Stimulated activated CD4-positive, alpha-beta T cell treated with anti-CD3 and anti-CD28 coated beads, Interleukin-12 subunit alpha, Interleukin-12 subunit beta, amount 100 ng/mL, for 48 hours (primary cell): ENCODE measurements at places on chromosomes 7 and 10.

DNA sequence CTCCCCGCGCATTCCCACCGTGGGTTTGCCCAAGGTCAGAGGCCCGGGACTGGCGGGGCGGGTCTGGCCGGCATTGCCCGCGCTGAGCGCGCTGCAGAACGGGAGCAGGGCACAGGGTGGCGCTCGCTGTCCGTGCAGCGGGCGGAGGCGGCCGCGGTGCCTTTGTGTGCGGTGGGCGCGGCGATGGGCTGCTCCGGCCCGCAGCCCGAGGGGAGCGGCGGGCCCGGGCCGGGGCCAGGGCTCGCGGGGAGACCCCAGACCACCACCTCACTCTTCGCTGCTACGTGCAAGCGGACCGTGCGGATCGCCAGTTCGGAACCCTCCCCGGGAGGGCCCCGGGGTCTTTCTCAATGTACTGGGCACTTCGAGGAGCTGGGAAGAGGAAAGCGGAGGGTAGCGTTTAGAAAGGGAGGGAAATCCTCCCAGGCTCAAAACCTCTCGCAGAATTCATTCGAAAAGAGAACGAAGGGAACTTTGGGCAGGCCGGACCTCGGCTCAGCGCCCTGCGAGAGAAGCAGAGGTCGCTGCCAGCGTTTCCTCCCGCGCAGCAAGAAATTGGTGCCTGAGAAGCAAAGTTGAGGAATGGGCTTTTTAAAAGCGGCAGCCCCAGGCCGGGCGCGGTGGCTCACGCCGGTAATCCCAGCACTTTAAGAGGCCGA is 8.5 kb downstream of the SP8 start:
- no peak for DNase-seq

DNA sequence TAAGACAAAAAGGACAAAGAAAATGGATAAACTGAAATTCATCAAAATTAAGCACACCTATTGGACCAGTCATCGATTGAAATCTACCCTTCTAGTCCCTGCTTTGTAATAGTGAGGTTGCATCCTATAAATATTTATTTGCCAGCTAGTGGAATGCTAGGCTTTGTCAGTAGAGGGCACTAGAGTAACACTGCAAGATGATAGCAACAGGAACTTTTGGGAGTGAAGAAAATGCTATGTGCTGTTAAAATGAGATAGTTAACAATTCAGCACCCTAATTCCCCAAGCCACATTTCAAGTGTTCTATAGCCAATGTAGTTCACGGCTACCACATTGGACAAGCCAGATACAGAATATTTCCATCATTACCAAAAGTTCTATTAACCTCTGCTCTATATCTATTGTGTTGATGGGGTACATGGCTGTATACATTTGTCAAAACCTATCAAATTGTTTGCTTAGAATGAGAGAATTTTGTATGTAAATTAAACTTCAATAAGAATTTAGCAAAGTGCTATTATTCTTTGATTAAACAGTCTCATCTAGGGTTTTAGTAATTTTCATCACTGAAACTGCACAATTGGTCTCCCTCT is 69.8 kb downstream of the LSMEM1 start:
- peak; percentile 56 for DNase-seq

DNA sequence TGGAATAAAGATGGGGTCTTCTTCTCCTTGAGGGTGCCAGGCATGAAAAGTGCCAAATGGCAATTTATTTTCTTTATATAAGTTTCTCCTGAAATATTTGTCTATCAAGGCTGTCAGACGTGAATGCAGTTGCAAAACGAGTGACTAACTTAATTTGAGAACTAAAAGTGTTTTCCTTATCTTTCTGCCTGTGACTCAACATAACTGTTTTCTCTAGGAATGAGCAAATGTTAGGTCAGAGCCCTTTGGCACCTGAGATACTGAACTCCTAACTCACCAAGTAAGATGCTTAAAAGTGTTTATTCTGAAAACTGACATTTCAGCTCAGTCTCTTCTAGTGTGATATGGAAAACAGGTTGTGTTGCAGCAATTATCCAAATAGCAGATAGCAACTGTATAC is 197.0 kb downstream of the STK31 start:
- no peak for DNase-seq

DNA sequence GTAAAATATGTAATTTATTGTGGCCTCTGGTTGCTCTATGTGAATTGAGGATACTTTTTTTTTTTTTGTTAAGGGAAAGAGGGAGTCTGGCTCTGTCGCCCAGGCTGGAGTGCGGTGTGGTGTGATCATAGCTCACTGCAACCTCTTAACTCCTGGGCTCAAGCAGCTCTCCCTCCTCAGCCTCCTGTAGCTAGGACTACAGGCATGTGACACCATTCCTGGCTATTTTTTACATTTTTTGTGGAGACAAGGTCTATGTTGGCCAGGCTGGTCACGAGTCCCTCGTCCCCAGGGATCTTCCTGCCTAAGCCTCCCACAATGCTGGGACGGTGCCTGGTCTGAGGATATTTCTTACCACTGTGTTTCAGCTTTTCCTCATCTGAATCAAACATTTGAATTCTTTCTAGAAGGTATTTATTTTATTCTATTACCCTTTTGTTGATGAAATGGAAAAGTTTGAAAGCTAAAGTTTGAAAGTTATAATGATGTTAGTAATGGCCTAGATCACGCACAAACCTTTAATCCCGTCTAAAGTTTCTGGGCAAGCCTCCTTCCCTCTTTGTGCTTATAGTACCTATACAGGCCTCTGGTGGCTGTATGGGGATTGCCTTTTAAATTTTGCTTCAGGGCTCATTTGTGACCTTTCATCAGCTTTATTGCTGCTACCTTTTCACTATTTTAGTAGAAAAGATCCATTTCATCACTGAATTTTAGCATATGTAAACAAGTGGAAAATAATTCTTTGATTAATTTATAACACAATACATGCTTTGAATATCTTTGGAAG is 2.0 kb downstream of the IFRD1 start:
- DNase-seq: no peak

- DNase-seq: no peak
Observed at GRCh38 chr10:110207011-110207804, at the start of gene MXI1. Gene MXI1 (plus strand): TSS chr10:110207605. CDS start chr10:110207809, 204 bp downstream.

GRCh38 chr10:3249307-3249889 is 76.8 kb upstream of the PITRM1 start:
- no peak for DNase-seq

DNA sequence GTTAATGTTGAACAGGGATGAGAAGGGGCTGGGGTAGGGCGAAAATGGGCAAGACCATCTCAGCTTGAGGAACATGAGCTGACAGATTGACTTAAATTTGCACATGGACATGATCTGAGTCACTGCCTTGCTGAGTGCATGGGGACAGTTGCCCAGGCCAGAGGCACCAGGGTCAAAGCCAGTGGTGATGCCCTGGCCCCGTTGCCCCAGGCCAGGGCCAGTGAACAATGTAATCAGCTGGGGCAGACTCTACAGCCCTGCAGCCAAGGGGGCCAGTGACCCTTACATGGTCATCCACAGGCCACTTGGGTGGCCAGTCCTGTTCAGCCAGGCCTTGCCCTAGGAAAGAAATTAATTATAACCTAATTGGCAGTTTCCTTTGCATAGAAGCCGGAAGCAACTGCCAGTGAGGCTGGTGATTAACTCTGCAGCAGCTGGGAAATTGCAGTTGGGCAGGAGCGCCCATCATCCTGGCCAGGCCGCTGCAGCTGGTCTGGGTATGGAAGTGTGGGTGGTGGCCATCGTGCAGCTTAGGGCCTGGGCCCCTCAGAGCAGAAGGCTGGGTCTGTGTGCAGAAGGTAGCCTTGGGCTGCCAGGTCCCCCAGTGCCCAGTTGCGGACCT is 9.6 kb downstream of the RET start:
- no peak for DNase-seq

DNA sequence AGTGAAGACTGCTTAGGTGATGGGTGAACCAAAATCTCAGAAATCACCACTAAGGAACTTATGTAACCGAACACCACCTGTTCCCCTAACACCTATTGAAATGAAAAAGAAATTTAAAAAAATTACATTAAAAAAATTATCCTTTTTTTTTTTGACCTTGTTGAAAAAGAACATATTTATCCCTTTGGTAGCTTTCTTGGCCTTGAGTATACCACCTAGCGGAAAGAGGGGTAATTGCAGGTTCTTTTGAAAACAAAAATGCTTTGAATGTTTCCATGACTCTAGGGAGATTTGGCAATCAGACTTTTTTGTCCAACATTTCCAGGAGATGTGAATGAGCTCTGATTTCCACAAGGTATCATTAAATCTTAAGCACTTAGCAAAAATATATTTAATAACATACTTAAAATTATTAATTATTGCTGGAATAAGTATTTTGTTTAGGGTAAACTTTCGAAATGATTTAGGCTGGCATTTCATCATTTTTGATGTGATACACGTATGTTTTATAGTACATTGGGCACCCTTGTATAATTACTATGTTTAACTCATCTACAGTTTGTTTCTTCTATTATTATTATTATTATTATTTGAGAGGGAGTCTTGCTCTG is 47.0 kb upstream of the ELMO1 start:
- DNase-seq: no peak

GRCh38 chr7:130777426-130777825 is 43.4 kb upstream of the KLF14 start:
- DNase-seq: no peak

DNA sequence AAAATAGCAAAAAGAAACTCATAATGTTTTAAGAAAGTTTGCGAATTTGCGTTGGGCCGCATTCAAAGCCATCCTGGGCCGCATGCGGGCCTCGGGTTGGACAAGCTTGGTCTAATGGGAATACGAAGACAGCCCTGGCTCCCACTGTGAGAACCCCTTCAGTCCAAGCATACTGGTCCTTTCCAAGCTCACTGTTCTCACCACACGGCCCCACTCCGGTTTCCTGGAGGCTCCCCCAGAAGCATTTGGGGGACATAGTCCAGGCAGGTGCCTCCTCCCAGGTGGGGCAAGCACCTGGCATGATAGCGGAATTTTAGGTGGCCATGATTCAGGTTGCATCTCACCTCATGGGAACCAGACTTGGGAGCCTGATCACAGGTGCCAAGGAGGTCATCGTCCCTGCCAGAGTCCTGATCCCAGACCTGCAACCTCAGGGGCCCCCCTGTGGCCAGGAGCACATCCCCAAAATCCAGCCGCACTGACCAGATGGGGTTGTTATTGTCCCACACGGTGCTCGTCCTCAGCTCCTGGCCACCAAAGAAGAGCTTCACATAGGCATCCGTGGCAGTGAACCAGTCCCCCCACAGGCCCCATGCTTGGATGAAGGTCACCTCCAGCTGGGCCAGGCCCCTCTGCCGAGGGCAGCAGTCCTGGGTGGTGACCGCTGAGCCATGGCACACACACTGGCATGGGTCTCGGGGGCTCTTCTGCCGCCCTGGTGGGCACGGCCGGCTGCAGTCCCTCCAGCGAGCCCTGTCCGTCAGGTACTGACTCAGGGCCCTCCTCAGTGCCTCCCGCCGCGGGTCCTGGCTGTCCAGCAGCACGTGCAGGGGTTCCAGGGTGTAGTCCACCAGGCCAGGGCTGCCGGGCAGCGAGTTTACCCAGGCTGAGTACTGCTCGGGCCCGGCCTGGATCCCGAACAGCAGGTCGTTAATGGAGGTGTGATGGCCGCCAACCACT is 4.4 kb downstream of the PRF1 start:
- no peak for DNase-seq

DNA sequence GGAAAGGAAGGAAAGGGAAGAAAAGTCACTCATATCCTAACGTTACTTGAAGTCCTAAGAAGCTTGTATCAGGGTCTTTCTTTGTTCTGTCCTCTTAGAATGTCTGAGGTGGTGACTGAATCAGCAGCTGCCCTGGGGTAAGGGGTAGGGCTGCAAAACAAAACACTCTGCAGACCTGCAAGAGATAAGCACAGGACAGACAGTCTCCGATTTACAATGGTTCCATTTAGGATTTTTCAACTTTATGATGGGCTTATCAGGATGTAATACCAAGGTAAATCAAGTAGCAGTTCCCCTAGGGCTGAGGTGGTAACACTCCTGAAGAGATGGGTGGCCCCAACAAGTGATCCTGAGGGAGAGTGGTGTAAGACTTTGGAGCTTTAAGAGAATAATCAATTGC is 16.5 kb downstream of the KDM7A start:
- DNase-seq: no peak

DNA sequence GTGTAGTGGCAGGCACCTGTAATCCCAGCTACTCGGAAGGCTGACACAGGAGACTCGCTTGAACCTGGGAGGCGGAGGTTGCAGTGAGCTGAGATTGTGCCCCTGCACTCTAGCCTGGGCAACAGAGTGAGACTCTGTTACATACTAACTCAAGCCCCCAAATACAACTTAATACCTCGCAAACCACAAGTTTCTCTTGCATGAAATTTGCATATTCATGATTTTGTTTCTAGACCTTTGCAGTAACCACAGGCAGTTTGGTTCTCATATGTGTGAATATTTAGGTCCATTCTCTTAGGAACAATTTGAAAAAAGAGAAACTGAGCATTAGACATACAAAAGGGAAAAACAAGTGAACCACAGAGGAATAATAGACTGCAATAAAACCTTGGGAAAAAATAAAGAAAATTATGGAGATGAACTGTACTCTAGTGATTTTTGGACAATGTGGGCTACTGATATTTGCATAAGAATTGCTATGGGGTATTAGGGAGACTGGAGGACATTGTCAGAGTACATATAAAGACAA is 77.0 kb downstream of the ZNF277 start:
- no peak for DNase-seq

- no peak for DNase-seq
Observed at GRCh38 chr10:48742891-48743860, 58.5 kb downstream of the WDFY4 start.

- DNase-seq: no peak
Observed at GRCh38 chr7:25763463-25763860, 388.5 kb upstream of the NFE2L3 start.

- DNase-seq: no peak
Observed at GRCh38 chr10:102643336-102644065, 778 bp upstream of the TRIM8 start.

DNA sequence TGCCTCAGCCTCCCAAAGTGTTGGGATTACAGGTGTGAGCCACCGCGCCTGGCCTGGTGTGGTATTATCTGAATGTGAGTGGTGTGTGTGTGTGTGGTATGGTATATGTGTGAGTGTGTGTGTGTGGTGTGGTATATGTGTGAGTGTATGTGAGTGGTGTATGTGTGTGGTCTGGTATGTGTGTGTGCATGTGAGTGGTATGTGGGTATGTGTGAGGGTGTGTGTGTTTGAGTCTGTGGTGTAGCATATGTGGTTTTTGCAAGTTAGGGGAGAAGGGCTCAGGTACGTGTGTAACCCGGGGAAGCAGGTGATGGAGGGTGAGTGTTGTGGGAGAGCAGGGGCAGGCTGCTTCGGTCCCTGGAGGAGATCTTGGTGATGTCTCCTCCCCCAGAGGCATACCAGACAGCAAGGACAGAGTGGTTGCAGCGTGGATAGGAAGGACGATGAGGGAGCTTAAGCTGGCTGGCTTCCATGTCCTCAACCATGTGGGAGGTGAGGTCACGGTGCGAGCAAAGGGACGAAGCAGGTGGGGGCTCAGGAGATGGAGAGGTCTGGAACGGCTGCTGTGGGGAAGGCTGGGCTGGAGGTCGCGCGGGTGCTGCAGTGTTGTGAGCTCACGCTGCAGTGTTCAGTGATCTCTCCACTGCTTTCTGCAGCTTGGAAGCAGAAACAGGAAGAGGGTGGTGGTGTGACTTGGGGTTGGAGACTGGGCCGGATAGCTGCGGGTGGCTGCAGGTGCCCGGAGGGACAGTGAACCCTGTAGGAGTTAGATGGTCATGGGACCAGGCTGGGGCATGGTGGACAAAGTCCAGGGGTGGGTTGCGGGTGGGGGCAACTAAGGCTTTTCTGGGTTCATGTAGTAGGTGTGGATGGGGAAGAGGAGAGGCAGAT is 5.0 kb downstream of the ZYX start:
- no peak for DNase-seq

GRCh38 chr10:113454341-113455061 is 98.4 kb upstream of the HABP2 start:
- DNase-seq: peak; percentile 16

GRCh38 chr10:3095373-3096139 is 28.2 kb downstream of the PFKP start:
- peak; percentile 42 for DNase-seq

GRCh38 chr7:65988084-65988483 is 6.1 kb upstream of the GUSB start:
- no peak for DNase-seq
